ENCODE measurements at places on chromosomes 6 and 20. TPM values are rescaled to one million over a fixed set of nuclear protein-coding genes. Genes with fewer than 3 reads are reported as not detected.

- H3K27ac ChIP-seq = peak overlapping the region; percentile 88
- peaks cover 32% of the 10 kb centered on the region for H3K36me3 ChIP-seq
- no peak overlapping the region for H3K4me3 ChIP-seq
Measured at GRCh38 chr6:7163661-7164071, 55.9 kb downstream of the RREB1 start.

GRCh38 chr6:41257369-41258195, 28.9 kb downstream of the TREM1 start:
- no peaks in the 10 kb centered on the region for H3K36me3 ChIP-seq
- H3K27me3 ChIP-seq = no peaks in the 10 kb centered on the region
- H3K4me1 ChIP-seq = no peaks in the 10 kb centered on the region
- no peak overlapping the region for H3K4me3 ChIP-seq
- DNase-seq = no peak

GRCh38 chr20:63090052-63090451, 83.3 kb upstream of the BHLHE23 start:
- no peak overlapping the region for H3K4me3 ChIP-seq
- peaks cover 99% of the 10 kb centered on the region for H3K27me3 ChIP-seq
- no peaks in the 10 kb centered on the region for H3K36me3 ChIP-seq
- H3K4me1 ChIP-seq = peaks cover 9% of the 10 kb centered on the region

DNA sequence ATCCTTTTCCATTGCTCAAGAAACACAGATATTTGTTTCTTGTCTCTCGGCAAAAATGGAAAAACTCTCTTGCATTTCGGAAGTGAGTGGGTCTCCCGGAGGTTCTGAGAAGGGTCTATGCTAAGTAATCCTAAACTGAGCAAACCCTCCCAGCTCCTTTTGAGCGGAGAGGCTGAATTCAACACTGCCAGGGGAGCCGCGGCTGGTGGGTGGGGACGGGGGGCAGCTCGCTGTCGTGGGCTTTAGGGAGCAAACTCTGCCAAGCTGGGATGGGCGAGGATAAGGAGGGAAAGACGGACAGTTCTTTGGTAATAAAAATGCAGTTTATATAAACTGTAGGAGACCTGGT, 211.4 kb downstream of the FOXC1 start:
- H3K27me3 ChIP-seq = no peaks in the 10 kb centered on the region
- H3K4me1 ChIP-seq = no peaks in the 10 kb centered on the region
- H3K27ac ChIP-seq = no peak overlapping the region
- no peak for DNase-seq

GRCh38 chr6:126388104-126388598, 48.2 kb downstream of the CENPW start:
- no peaks in the 10 kb centered on the region for H3K36me3 ChIP-seq
- no peaks in the 10 kb centered on the region for H3K27me3 ChIP-seq
- no peaks in the 10 kb centered on the region for H3K4me1 ChIP-seq

DNA sequence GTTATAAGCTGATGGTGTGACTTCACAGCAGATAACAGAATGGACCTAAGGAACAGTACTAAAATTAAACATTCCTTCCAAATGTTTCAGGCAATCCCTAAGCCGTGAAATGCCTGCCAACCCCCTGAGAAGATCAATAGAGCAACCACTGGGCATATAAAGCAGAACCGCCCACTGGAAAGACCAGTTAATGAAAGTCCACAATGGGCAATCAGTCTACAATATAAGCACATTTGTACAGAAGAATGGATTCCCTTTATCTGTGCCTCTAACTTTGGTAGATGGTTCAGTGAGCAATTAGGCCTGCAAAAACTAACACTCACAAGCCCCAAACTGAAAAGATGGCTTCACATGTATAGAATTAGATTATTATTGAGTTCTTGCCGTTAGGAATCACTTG, 286.6 kb downstream of the UBE3D start:
- no peak overlapping the region for H3K4me3 ChIP-seq
- H3K36me3 ChIP-seq = no peaks in the 10 kb centered on the region
- no peak for DNase-seq
- H3K27ac ChIP-seq = no peak overlapping the region
- H3K4me1 ChIP-seq = no peaks in the 10 kb centered on the region
- H3K27me3 ChIP-seq = no peaks in the 10 kb centered on the region

Gene DUSP15
- not detected for total RNA-seq

Gene FAXC
- total RNA-seq = not detected

- H3K27me3 ChIP-seq = no peaks in the 10 kb centered on the region
- peaks cover 7% of the 10 kb centered on the region for H3K4me1 ChIP-seq
- H3K27ac ChIP-seq = no peak overlapping the region
- no peak overlapping the region for H3K4me3 ChIP-seq
- DNase-seq = no peak
- H3K36me3 ChIP-seq = no peaks in the 10 kb centered on the region
Measured at GRCh38 chr6:3431994-3432393, 24.9 kb downstream of the SLC22A23 start.

- no peak overlapping the region for H3K4me3 ChIP-seq
- H3K4me1 ChIP-seq = peaks cover 14% of the 10 kb centered on the region
- DNase-seq = no peak
- no peaks in the 10 kb centered on the region for H3K36me3 ChIP-seq
- H3K27me3 ChIP-seq = no peaks in the 10 kb centered on the region
- no peak overlapping the region for H3K27ac ChIP-seq
Measured at GRCh38 chr6:15357782-15358181, 111.9 kb downstream of the JARID2 start.

GRCh38 chr6:132910759-132911158, 96.4 kb downstream of the RPS12 start:
- no peaks in the 10 kb centered on the region for H3K36me3 ChIP-seq
- H3K4me1 ChIP-seq = no peaks in the 10 kb centered on the region
- H3K27me3 ChIP-seq = peaks cover 5% of the 10 kb centered on the region
- no peak overlapping the region for H3K4me3 ChIP-seq
- DNase-seq = no peak
- no peak overlapping the region for H3K27ac ChIP-seq

DNA sequence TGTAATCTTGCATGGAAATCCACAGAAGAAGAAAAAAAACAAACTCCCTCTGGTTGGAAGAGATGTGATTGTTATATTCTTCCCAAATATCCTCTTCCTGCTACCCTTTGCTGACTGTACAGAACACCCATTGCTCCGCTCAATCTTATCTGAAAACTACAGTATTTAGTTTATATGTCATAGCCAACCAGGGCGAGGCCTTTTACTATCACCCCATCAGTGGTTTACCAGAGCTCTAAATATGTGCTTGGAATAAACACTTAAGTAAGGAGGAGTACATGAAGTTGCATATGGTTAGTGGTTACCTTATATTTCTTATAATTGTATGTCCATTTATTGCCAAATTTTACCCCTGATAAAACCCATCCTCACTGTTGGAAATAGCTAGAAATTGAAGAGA, 12.2 kb downstream of the PRL start:
- H3K27ac ChIP-seq = no peak overlapping the region
- no peak overlapping the region for H3K4me3 ChIP-seq
- H3K27me3 ChIP-seq = no peaks in the 10 kb centered on the region
- DNase-seq = no peak
- H3K4me1 ChIP-seq = no peaks in the 10 kb centered on the region
- H3K36me3 ChIP-seq = no peaks in the 10 kb centered on the region
